Fibroblast of lung (primary cell): ENCODE measurements at places on chromosomes 6 and 20. TPM values are rescaled to one million over a fixed set of nuclear protein-coding genes. Genes with fewer than 3 reads are reported as not detected.

PRL gene
- polyA plus RNA-seq: not detected in 2 replicates

SLC44A4 gene
- 0.02 TPM in 1 of 2 replicates, not detected in the other for polyA plus RNA-seq

PNLDC1 gene
- polyA plus RNA-seq: 0.09 TPM in 1 of 2 replicates, not detected in the other

ARHGAP40 gene
- polyA plus RNA-seq: not detected in 2 replicates

TCF21 gene
- 13.5 and 20.5 TPM in 2 replicates for polyA plus RNA-seq
